ENCODE measurements at places on chromosomes 5 and 9.

- no peak for DNase-seq
Measured at GRCh38 chr9:100466829-100467221, 6.1 kb upstream of the TMEFF1 start.

DNA sequence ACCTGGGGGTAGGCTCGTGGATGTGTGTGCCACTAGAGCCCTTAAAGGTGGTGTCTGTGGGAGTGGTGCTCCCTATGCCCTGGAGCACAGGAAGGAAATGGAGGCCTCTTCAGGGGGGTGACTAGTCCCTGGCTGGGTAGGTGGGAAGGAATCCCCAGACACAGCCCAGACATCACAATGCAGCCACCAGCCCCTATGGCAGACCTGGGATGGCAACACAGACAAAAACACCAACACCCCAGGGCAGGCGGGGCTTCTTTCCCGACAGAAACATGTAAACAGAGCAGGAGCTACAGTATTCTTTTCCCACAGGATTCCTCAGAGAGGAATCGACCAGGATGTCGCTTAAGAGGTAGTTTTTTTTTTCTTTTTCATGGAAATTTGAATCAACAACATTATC lies 10.4 kb upstream of the NR5A1 start:
- no peak for DNase-seq

GRCh38 chr9:134373269-134373668 lies 47.0 kb downstream of the RXRA start:
- DNase-seq, result no peak

GRCh38 chr9:134436379-134436762 lies 110.1 kb downstream of the RXRA start:
- DNase-seq, result no peak

DNA sequence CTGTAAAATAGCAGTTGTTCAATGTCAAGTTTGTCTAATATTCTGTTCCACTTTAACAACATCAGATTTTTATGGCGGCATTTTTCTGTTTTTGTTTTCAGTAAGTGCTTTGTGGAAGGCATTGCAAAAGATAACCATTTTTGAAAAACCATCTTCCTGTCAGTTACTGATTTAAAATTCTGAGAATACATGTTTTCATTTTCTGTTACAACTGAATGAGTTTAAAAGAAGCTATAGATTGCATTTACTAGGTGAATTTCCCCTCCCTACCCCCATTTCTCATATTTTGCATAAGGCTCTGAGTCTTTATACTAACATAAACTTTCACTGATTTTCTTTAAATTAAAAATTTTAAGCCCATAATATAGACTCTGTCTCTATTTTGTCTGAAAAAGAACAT lies 4.6 kb upstream of the ERAP2 start:
- DNase-seq, result no peak

- no peak for DNase-seq
Measured at GRCh38 chr9:4879115-4879558, 86.4 kb downstream of the RCL1 start.

- DNase-seq, result no peak
Measured at GRCh38 chr9:101592788-101593187, 2.0 kb downstream of the PPP3R2 start.

GRCh38 chr5:177982072-177982727 lies 13.8 kb downstream of the PROP1 start:
- DNase-seq, result no peak

- peak; percentile 89 for DNase-seq
Measured at GRCh38 chr9:129198319-129199043, 20.4 kb upstream of the IER5L start.
